ENCODE measurements at places on chromosomes 1 and 21.
A peak's percentile ranks its signal among the peaks of the same experiment; 100 is the strongest.

- DNase-seq = no peak
These were observed 647.7 kb downstream of the KCNT2 start for GRCh38 chr1:195960580-195960979.

GRCh38 chr1:167440776-167441175, 77.6 kb downstream of the CD247 start:
- DNase-seq = no peak

DNA sequence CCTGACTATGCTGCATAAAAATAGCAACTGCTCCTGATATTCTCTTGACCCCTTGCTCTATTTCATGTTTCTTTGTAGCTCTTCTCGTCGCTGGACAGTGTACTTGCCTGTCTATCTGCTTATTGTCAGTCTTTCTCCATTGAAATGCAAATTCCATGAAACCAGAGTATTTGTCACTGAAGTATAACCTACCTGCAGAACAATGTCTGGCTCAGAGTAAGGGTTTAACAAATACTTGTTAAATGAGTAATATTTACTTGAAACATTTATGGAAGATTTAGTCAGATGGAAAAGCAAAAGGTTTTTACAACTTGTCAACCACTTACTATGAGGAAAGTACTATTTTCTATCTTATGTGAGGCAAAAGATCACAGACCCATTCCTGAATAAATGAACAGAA, 19.9 kb upstream of the ERICH3 start:
- DNase-seq = no peak

GRCh38 chr1:171468120-171468750, 17.1 kb upstream of the PRRC2C start:
- no peak for DNase-seq

- peak; percentile 7 for DNase-seq
These were observed 93.1 kb upstream of the HAO2 start for GRCh38 chr1:119275145-119276134.

- DNase-seq = no peak
These were observed 16.8 kb upstream of the POGZ start for GRCh38 chr1:151476083-151476482.

GRCh38 chr1:19300211-19300610, 11.6 kb upstream of the AKR7A3 start:
- DNase-seq = no peak

GRCh38 chr1:6271554-6271953, 10.7 kb upstream of the GPR153 start:
- no peak for DNase-seq

DNA sequence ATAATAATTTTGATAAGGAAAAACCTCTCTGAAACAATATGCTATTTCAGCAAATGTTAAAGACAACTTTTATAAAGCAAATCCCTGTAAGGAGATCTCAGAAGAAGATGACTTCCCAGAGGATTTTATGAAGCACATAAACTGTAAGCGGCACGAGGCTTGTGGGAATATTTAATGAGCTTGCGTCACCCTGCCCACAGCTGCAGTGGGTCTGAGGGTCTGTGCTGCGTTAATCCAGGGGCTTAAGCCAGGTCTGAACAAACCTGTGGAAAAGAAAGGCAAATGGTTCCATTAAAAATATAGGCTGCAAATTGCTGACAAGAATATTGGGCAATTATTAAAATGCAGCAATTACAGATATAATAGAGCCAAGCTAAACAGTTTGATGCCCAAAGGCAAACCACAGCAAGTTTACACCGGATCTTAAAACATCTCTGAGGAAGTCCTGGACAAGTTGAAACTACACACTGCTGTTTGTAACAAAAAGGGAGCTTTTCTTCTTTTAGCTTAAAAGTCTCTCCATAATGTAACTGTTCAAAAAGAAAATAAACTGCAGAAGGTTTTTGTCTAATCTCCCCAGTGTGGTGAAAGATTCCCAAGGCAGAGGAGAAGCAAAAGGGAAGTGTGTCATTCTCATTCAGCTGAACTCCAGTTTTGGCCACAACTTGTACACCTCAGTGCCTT, 21.8 kb downstream of the TGFBR3 start:
- no peak for DNase-seq

DNA sequence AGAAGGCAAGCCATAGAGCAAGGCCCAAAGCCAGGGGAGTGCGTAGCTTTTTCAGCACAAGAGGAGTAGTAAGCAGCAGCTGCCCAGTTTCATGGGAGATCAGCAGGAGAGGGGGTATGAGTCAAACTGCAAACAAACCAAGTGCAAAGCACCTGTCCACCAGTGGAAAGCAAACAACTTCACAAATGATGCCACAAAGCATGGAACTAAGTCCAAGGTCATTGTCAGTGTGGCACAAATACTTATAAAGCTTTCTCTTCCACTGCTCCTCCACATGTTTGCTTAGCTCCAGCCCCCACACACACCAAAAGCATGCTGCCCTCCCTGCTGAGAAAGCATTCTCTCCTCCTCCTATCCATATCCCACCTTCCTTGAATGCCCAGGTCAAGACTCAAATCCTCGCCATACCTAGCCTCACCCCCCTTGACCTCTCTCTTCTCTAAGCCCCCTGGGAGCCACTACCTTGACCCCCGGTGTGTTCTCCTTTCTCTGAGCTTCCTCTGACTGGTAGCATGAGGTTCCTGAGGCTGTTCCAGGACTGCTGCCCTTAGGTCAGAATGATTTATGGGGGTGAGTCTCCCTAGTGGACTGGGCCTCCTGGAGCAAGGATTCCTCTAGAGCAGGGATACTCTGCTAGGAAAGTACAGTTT, 70.4 kb downstream of the DMAP1 start:
- DNase-seq = no peak

- peak; percentile 81 for DNase-seq
These were observed 42.4 kb downstream of the CTNNBIP1 start for GRCh38 chr1:9867408-9868243.

- no peak for DNase-seq
These were observed 8.3 kb upstream of the ZNF669 start for GRCh38 chr1:247112479-247112781.

- no peak for DNase-seq
These were observed 38.0 kb upstream of the KCTD3 start for GRCh38 chr1:215529111-215529510.

DNA sequence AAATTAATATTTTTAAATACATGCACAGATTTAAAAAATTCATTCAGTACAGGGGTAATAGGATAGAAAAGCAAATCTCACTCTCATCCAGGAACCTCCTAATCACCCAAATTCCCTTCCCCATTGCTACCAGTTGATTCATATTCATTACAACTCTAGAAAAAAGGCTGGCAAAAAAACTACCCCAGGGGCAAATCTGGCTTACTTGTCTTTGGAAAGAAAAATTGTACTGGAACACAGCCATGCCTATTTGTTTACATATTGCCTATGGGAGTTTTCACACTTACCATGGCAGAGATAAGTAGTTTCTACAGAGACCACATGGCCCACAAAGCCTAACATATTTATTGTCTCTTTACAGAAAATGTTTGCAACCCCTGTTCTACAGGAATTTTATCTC, 8.9 kb upstream of the RBM34 start:
- no peak for DNase-seq

DNA sequence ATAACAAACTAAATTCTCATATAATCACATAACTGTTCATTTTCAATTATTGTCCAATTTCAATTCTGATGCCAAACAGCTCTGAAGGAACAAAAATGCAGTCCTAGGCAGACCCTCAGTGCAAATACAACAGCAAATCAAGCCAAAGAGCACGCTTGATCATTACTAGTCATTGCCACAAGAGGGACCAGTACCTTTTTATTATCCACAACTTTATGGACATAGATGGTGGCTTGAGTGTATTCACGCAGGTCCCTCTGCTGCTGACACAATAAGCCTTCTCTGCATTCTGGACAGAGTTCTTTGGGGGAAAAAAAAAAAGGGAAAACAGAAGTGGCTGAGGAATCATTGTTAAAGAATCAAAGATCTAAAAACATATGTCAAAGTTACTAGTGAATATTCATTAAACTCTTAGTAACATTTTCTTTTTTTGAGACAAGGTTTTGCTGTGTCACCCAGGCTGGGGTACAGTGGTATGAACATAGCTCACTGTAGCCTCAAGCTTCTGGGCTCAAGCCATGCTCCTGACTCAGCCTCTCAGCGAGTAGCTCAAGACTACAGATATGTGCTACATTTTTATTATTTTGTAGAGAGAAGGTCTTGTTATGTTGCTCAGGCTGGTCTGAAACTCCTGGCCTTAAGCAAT, 34.3 kb upstream of the RAP1GAP start:
- DNase-seq = no peak

- DNase-seq = no peak
These were observed 63.1 kb downstream of the TMPRSS15 start for GRCh38 chr21:18340387-18340942.

- no peak for DNase-seq
These were observed 4.4 kb downstream of the SSBP3 start for GRCh38 chr1:54401799-54402198.

DNA sequence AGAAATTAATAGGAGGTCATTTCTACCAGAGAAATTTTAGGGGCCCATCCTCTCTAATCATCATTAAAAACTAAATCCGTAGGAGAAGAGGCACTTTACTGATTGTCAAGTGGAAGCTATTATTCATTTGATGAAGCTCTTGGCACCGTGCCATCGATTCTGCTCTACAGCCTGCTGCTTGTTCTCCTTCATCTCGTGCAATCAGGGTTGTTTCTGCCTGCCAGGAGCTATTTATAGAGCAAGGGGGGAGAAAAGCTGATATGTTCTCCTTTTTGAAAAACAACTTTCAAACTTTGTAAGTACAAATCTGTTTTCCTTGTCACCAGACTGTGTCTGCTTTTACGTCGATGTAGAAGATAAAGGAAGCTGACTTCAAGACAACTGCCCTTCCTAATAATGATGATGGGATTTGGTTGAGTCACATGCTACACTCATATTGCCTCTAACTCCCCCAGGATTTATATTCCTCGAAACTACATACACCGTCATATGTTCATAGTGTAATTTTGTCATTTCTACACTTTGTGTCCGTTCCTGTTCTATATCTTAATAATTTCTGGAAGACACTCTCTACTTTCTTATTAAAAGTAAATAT, 169.6 kb upstream of the LHX8 start:
- no peak for DNase-seq

DNA sequence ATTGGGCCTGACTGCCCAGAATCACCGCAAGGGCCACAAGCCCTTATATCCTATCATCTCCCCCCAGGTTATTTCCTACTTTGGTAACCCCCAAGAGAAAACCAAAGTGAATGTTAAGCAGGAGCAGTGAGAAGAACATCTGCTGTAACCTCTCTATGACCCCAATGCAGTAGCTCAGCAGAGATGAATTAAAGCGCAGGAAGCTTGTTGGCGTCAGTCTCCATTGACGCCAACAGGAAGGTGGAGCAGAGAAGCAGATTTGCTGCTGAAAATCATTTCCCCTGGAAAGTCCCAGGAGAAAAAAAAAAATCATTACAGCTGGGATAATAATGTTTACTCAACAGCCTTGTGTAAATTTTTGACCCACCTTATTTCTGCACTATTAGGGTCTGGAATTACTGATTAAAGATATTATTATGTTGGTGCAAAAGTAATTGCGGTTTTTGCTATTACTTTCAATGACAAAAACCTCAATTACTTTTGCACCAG, 33.2 kb upstream of the FAM163A start:
- DNase-seq = no peak
